Activated CD8-positive, alpha-beta T cell treated with anti-CD3 and anti-CD28 coated beads, Interleukin-2, amount 10 ng/mL, durations not matched to agents 7 days and 5 days (primary cell): ENCODE measurements at places on chromosomes 13 and 19. TPM values are rescaled to one million over a fixed set of nuclear protein-coding genes. Genes with fewer than 3 reads are reported as not detected.

The LRRC63 gene
- 2.2 TPM for total RNA-seq

The CEACAM1 gene
- 27.1 TPM for total RNA-seq

The PSG3 gene
- total RNA-seq, result not detected

The ZNF835 gene
- 1.8 TPM for total RNA-seq

The C2CD4C gene
- not detected for total RNA-seq

The C13orf42 gene
- not detected for total RNA-seq

The B3GLCT gene
- 5.5 TPM for total RNA-seq

The ZNF132 gene
- total RNA-seq, result 5.1 TPM

The HIPK4 gene
- 0.10 TPM for total RNA-seq

The CARS2 gene
- total RNA-seq, result 79.9 TPM
